LHCN-M2 (cell line): ENCODE measurements at places on chromosomes 3 and 15.

GRCh38 chr3:78911394-78911793 is 856.4 kb downstream of the ROBO1 start:
- DNase-seq = no peak

GRCh38 chr15:57290187-57290586 is 86.1 kb upstream of the CGNL1 start:
- no peak for DNase-seq

DNA sequence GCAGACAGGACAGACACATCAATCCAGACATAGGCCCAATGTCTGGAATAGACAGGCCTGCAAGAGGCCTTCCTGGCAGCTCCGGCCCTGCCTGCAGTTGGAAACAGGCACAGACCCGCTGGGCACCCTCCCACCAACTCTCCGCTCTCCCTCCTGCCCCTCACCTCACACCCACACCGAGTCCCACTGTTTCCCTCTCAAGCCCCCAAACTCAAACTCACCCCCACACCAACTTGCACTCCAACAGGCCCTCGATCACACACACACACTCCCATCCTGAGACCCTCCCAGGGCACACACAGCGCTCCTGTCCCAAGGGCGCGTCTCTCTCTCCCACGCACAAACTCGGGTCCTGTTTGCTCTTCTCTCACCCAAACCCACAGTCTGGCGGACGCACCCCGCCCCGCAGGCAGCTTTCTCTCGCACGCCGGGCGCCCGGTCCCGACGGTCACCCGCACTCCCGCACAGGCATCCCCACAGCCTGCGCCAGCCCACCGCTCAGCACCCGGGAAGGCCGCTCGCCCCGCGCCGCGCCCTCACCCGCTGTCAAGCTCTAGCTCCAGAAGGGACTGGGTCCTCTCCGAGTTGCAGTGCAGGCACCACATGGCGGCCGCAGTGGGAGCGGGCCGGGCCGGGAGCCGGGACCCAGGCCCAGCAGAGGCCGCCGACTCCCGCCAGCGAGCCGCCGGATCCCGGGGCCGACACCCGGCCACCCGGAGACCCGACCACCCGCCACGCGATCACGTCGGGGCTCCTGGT is 106.2 kb downstream of the IQSEC1 start:
- no peak for DNase-seq

- no peak for DNase-seq
Observed at GRCh38 chr15:98801234-98801561, 152.9 kb downstream of the IGF1R start.

GRCh38 chr15:85008474-85009260 is 27.0 kb downstream of the PDE8A start:
- no peak for DNase-seq
